ENCODE measurements at places on chromosomes 13 and 19.

- no peaks in the 10 kb centered on the region for H3K27me3 ChIP-seq
- no peak overlapping the region for H3K4me3 ChIP-seq
- no peak overlapping the region for H3K27ac ChIP-seq
- no peaks in the 10 kb centered on the region for H3K4me1 ChIP-seq
- peaks cover 37% of the 10 kb centered on the region for H3K36me3 ChIP-seq
- no peak for DNase-seq
These were observed 57.2 kb downstream of the DHRS12 start for GRCh38 chr13:51746802-51747201.

- no peaks in the 10 kb centered on the region for H3K4me1 ChIP-seq
- peak overlapping the region; percentile 65 for H3K4me3 ChIP-seq
- H3K27ac ChIP-seq, result peak overlapping the region; percentile 46
- no peaks in the 10 kb centered on the region for H3K27me3 ChIP-seq
These were observed 4.2 kb downstream of the ADPRHL1 start for GRCh38 chr13:113448885-113449692.

DNA sequence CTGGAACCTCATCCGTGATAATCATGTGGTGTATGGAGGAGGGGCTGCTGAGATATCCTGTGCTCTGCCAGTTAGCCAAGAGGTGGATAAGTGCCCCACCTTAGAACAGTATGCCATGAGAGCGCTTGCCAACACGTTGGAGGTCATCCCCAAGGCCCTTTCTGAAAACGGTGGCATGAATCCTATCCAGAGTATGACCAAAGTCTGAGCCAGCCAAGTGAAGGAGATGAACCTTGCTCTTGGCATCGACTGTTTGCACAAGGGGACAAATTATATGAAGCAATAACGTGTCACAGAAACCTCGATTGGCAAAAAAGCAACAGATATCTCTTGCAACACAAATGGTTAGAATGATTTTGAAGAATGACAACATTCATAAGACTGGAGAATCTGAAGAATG, 251.2 kb upstream of the OBI1 start:
- peaks cover 2% of the 10 kb centered on the region for H3K27me3 ChIP-seq
- no peak for DNase-seq

DNA sequence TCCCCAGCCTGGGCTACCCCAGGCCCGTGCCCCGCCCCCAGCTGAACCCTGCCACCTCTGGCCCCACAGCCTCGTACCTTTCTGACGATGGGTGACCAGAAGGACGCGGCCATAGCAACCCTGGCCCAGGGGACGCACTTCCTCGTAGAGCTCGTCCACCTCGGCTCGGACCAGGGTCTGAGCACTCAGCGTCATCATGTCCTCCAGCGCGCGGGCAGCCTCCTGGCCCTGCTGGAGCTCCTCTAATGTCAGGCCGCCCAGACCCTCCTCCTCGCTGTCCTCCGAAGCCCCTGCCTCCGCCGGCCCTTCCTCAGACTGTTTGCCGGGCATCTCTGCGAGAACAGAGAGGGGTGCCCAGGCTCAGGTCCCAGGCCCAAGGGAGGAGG, 975 bp downstream of the SBK2 start:
- H3K27me3 ChIP-seq, result no peaks in the 10 kb centered on the region
- H3K4me3 ChIP-seq, result no peak overlapping the region
- H3K36me3 ChIP-seq, result no peaks in the 10 kb centered on the region
- H3K27ac ChIP-seq, result no peak overlapping the region
- no peak for DNase-seq

GRCh38 chr13:98403076-98403475, 173.8 kb downstream of the STK24 start:
- H3K4me1 ChIP-seq, result no peaks in the 10 kb centered on the region
- DNase-seq, result no peak
- H3K27ac ChIP-seq, result no peak overlapping the region

- H3K4me3 ChIP-seq, result peak overlapping the region; percentile 93
- peaks cover 49% of the 10 kb centered on the region for H3K4me1 ChIP-seq
- DNase-seq, result peak; percentile 87
- peaks cover 51% of the 10 kb centered on the region for H3K36me3 ChIP-seq
- peak overlapping the region; percentile 98 for H3K27ac ChIP-seq
These were observed 2.5 kb downstream of the LCP1 start for GRCh38 chr13:46179491-46179908.

DNA sequence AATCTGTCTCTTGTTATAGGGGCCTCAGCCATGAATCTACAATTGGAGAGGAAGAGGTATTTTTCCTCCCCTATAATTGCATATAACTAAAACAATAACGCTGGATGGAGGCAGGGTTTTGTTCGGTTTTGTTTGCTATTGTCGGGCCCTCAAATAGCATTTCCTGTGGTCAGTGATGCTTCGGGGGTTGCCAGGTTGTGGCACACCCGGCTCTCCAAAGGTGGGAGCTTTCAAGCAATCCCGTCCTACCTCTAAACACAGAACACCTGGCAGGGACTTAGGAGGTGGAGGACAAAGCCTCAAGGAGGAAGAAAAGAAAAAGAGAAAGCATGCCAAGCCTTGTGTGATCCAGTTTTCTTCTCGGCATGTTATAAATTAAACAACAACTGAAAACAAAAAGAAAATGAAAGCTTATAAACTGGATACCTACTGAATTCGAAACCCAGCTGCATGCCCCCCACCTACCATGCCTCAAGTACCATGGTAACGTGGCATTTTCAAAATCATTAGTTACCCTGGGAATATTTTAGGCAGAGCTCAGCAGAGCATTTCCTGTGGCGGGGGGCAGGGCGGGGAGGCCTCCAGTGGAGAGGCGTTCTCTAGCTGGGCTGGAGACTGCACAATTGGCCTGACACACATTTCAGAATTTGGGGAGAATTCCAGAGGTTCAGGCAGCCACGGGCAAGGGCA, 213.8 kb downstream of the DCLK1 start:
- no peak for DNase-seq
- H3K4me1 ChIP-seq, result no peaks in the 10 kb centered on the region
- no peak overlapping the region for H3K27ac ChIP-seq
- H3K36me3 ChIP-seq, result no peaks in the 10 kb centered on the region
- H3K4me3 ChIP-seq, result no peak overlapping the region

DNA sequence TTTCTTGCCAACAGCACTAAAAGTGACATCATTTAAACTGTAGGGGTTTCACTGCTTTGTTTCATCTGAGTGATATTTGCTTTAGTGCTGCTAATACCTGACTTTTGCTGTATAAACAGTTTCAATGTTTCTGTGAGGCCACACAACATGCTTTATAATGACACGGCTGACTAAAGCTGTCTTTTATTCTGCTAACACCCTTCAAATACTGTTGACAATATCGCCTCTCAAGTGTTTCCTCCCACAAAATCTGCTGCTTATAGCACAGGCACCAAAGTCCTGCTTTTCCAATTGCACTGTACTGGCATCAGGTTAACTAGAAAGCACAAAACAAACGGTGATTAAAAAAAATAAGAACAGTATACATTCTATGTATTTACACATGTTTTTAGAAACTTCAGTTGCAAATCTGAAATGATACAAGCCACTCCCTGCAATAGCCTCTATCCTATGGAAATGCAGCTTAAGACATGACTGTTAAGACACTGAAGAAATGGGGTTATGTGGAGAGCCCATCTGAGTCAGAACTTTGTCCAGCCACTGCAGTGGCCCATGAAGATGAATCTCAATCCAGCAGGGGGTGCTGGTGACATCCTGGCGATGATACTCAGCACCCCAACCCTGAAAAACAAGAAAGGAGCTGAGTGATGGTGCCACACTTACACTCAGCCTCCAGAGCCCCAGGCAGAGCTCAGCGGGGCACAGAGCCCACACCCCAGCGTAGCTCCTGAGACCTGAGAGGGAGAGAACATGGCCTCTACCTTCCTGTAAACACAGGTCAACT, 29.4 kb downstream of the RFXAP start:
- H3K27ac ChIP-seq, result no peak overlapping the region
- no peaks in the 10 kb centered on the region for H3K4me1 ChIP-seq
- H3K4me3 ChIP-seq, result no peak overlapping the region
- peaks cover 7% of the 10 kb centered on the region for H3K27me3 ChIP-seq
- no peaks in the 10 kb centered on the region for H3K36me3 ChIP-seq
- DNase-seq, result peak; percentile 12

DNA sequence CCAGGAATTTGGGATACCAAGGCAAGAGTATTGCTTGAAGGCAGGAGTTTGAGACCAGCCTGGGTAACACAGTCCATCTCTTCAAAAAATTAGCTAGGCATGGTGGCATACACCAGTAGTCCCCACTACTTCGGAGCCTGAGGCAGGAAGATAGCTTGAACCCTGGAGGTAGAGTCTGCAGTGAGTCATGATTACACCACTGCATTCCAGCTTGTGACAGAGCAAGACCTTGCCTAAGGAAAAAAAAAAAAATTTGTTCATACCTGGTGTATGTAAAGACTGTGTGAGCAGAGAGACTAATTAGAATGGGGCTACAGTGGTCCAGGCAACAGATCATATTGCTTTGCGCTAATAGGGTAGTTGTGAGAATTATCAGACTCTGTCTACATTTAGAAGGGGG, 778.3 kb upstream of the PCDH20 start:
- no peak overlapping the region for H3K4me3 ChIP-seq
- no peaks in the 10 kb centered on the region for H3K27me3 ChIP-seq
- DNase-seq, result no peak
- H3K27ac ChIP-seq, result no peak overlapping the region
- no peaks in the 10 kb centered on the region for H3K36me3 ChIP-seq
- H3K4me1 ChIP-seq, result no peaks in the 10 kb centered on the region

DNA sequence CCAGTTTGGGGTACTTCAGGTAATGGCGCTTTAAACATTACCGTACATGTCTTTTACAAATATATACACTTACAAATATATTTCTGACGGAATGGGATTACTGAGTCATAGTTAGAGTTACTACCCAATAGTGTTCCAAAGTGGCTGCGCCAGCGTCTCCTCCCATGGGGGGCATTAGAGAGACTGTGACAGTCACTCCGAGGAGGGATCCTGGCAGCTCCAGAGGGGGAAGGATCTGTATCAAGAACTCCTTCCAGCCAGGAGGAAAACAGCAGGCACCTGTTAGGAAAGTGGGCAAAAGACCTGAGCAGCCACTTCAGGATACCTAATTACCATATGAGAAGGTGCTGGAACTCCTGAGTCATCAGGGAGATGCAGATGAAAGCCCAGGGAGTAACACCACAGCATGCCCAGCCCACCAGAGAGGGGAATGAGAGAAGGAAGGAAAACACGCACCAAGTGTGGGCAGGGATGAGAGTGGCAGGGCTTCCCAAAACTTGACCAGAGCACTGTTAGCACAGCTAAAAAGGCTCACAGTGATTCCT, 52.9 kb downstream of the SLC7A9 start:
- H3K36me3 ChIP-seq, result no peaks in the 10 kb centered on the region
- peaks cover 4% of the 10 kb centered on the region for H3K27me3 ChIP-seq
- H3K27ac ChIP-seq, result no peak overlapping the region
- no peak for DNase-seq
- H3K4me1 ChIP-seq, result peaks cover 25% of the 10 kb centered on the region
- no peak overlapping the region for H3K4me3 ChIP-seq

DNA sequence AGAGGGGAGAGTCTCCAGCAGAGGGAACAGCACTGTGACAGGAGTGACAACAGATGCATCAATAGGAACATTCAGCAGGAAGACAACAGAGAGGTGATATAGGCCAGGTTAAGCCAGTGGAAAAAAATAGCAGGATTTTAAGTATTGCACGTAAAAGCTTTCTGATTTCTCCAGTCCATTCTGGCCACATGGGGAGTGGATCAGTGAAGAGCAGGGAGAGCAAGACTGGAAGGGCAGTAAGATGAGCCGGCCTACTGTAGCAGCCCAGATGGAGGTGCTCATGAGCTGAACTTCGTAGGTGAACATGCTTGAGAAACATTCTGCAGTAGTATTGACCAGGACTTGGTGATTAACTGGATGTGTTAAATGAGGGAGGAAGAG, 1.7 kb downstream of the UTP14C start:
- peaks cover 11% of the 10 kb centered on the region for H3K4me1 ChIP-seq
- H3K4me3 ChIP-seq, result no peak overlapping the region
- peaks cover 79% of the 10 kb centered on the region for H3K36me3 ChIP-seq
- DNase-seq, result no peak

- no peak overlapping the region for H3K27ac ChIP-seq
- no peak overlapping the region for H3K4me3 ChIP-seq
- peaks cover 46% of the 10 kb centered on the region for H3K27me3 ChIP-seq
- H3K4me1 ChIP-seq, result peaks cover 8% of the 10 kb centered on the region
- no peak for DNase-seq
These were observed 250 bp downstream of the SPRY2 start for GRCh38 chr13:80340651-80341100.

- no peaks in the 10 kb centered on the region for H3K36me3 ChIP-seq
- no peak overlapping the region for H3K27ac ChIP-seq
- DNase-seq, result no peak
- peaks cover 2% of the 10 kb centered on the region for H3K27me3 ChIP-seq
- no peaks in the 10 kb centered on the region for H3K4me1 ChIP-seq
- no peak overlapping the region for H3K4me3 ChIP-seq
These were observed 159.5 kb upstream of the SOX1 start for GRCh38 chr13:111907341-111907880.
